ENCODE measurements at places on chromosomes 13 and 19.

GRCh38 chr19:6501740-6502648, at the start of gene TUBB4A:
TSS of gene TUBB4A (minus strand) at chr19:6502309. CDS start at chr19:6502212, 97 bp downstream.
- DNase-seq, result peak; percentile 34

DNA sequence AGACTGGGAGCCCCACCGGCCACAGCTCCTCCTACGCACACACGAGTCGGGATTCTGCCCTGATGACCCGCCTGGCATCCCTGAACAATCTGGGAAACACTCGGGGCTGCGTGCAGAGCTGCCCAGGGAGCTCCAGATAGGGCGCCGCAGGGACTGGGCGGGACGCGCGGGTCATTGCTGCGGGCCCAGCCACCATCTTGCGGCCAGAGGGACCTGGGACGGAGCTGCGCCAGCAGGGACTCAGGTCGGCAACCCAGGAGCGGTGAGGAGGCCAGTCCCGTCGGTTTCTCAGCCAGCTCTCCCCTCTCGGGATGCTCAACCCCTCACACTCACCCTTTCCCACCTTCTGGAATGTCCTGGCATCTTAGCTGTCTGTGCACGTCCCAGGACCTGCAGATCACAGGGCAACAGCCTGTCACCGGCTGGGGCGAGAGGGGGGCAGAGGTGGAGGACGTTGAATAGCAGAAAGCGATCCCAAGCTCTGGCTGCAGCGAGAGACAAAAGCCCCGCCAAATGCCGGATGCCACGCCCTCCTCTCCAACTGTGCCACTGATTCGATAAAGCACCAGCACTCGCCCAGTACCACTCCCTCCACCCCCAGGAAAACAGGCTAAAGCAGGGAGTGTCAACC, 20.4 kb upstream of the ZNF91 start:
- DNase-seq, result no peak

DNA sequence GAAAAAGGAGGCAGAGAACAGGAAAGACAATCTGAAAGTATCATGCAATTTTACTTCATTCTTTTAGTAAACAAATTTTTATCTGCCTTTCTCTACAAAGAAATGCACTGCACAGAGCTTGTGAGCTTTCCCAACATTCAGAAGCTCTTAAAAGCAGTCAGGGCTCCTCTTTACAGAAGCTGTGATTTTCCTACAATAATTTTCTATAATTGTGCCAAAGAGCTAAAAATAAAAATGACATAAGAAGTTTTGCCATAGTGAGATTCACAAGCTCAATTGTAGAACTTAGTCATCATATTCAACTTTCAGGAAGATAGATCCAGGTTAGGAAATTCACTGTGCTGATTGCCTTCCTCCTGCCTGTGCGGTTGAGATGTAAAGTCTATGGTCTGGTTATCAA, 341.4 kb downstream of the PCDH9 start:
- no peak for DNase-seq

GRCh38 chr13:72041165-72041564, 174.2 kb upstream of the DACH1 start:
- DNase-seq, result no peak

DNA sequence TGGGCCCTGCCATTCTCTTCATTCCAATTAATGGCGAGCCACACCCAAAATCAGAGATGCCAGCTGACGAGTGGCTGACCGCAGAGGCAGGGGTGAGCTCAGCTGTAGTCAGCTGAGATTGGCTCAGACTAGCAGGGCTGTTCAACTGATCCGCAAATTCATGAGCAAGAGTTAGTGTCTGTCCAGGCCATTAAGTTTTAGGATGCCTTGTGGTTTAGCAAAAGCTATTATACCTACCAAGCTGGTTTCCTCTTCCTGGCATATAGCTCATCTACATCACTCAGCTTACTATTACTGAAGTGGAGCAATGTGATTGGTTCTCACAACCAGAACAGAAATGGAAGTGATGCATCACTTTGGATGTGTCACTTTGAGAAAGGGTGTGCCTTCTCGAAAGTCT, 148.7 kb downstream of the NALCN start:
- no peak for DNase-seq

DNA sequence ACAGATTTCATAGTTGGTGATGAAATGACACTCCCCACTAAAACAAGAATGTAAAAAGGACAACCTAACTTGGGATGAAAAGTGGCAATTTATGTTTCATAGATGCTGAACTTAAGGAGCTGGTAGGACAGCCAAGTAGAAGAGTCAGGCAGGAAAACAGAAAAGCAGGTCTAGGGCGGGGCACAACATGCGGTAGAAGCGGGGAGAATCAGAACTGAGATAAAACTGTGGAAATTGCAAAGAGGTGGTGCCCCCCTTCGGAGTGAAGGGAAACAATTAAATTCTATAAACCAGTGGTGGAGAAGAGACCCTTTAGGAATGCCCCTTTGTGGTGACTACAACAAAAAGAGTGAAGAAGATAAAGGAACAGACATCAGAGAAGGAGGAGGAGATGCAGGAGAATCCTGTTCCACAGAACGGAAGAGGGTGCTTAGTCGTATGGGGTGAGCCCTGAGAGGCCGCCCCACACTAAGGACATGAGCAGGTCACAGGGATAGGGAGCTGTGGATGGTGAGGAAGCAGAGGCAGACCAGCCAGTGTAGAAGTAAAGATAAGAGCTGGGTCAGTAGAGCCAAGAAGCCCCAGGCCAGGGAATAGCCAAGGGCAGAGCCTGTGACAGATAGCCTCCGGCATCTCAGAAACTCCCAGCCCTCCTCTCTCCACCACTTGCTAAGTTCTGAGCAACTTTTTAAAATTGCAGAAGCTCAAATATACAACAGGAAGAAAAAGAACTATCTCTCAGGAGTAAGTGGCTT, 100.3 kb upstream of the DOCK9 start:
- no peak for DNase-seq

DNA sequence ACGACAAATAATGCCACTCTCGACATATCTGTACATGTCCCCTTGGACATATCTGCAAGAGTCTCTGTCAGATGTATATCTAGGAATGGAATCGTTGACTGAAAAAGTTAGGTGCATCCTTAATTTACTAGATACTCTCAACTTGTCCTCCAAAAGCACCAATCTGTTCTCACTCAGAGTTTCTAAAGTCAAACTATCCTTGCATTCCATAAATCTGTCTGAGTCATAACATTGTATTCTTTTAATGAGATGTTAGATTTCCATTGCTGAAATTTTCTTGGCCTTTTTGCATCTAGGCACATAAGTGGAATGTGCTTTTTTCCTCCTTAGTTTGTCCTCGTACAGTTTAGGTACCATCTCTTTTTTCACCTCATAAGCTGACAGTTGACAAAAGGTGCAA, 139.8 kb downstream of the PTPRS start:
- DNase-seq, result no peak

DNA sequence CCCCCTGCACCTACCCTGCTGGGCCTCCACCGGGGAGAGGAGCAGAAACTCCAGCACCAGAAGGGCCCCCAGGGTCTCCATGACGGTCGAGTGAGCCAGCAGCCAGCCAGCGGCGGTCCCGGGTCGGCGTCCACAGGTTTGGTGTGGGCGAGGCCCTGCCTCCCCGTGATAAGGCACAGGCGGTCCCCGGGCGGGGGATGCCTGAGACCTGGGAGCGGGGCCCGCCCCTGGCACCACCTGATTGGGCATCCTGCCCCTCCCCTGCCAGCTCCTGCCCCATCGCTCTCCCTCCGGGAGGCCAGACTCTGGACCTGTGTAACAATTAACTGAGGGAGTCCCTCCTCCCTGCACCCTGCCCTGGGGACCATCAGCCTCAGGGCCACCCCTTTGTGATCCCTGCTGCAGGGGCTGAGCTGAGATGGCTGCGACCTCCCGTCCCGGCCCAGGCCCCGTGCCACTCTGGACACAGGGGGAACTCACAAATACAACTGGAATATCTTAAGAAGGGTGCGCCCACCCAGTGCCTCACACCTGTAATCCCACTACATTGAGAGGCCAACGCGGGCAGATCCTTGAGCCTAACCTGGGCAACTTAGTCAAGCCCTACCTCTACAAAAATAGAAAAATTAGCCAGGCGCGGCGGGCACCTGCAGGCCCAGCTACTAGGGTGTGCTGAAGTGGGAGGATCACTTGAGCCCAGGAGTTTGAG, at the start of gene SMIM24:
Gene SMIM24, minus strand, starts transcription at position 143 of the 709 bp plus-strand sequence. Its CDS starts 62 bp downstream, at position 81.
- DNase-seq, result no peak

- peak; percentile 61 for DNase-seq
Observed at GRCh38 chr19:1025960-1026782, at the start of gene CNN2. TSS of gene CNN2 (plus strand) at chr19:1026608. CDS start at chr19:1026662, 54 bp downstream.

DNA sequence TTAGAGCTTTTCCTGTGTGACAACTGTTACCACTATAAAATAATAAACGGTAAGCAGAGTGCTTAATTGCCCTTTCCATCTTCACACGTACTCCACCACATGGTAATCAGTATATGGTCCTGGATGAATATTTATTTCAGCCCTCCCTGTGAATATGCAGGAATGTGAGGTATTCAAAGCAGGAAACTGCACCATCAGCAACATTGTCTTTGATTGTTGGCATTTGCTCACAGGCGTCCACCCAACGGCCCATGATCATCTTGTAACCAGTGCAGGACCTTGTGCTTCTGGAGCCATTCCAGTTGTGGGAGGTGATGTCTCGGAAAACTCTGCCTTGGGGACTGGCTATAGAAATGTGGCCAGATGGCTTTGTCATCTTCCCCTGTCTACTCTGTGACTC, 132.6 kb downstream of the COG6 start:
- no peak for DNase-seq

Measured in stimulated activated CD8-positive, alpha-beta memory T cell treated with anti-CD3 and anti-CD28 coated beads, Interleukin-2, amount 100 ng/mL, for 48 hours (primary cell).